ENCODE measurements at places on chromosomes 11 and 22. TPM values are rescaled to one million over a fixed set of nuclear protein-coding genes. Genes with fewer than 3 reads are reported as not detected.
A peak's percentile ranks its signal among the peaks of the same experiment; 100 is the strongest.

- DNase-seq = no peak
Observed at GRCh38 chr22:49523374-49524008, 304.2 kb downstream of the BRD1 start.

GRCh38 chr11:96219981-96220623 is 122.9 kb downstream of the MAML2 start:
- no peak for DNase-seq

DNA sequence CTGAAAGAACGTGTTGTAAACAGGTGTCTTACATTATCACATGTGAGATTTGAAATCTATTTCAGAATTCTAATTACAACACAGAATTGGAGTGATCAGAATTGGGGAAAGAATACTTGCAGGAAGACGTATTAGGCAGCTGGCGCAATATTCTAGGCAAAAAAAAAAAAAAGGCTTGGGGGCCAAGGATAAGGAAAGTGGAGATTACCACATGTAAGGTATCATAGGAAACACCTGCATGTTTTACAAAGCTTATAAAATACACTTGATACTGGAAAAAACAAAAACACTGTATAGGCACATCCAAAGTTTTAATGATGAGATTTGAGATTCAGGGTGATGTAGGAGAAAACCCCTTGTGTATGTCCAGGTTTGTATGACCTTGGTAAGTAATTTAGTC is 245.1 kb downstream of the DDX10 start:
- no peak for DNase-seq

DNA sequence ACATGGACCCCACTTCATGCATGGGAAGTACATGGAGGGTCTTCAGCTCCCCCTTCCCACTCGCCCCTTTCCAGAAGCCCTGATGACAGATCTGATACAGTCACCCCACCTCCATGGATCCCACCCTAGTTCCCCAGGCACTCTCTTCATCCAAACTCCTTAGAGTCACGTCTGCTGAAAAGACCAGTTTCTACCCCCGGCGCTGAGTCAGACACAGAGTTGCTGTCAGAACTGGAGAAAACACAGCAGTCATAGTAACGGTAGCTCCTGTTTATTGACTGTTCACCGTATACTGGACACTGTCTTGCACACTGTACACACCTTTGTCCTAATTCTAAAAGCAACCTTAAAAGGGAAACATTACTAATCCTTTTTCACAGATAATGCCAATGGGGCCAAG is 29.1 kb downstream of the DRD2 start:
- no peak for DNase-seq

- DNase-seq = no peak
Observed at GRCh38 chr11:69512790-69513189, 31.3 kb downstream of the LINC01488 start.

DNA sequence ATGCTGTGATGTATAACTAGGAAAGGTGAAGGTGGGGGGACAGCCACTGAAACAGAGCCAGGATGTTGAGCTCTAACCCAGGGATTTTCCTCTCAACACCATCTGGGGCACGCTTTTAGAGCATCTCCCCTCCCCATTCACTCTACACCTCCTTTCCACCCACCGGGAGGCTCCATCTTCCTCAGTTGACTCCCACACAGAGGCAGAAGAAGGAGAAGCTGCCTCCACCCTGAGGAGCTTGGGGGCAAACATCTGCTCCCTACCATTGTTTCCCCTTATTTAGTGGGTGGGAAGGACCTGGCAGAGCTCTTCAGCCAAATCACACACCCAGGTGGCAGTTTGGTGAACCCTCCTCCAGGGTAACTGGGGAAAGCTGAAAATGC is 50.0 kb upstream of the ADA2 start:
- DNase-seq = no peak

GRCh38 chr11:73981051-73981805 is 1.4 kb downstream of the UCP2 start:
- DNase-seq = no peak

- no peak for DNase-seq
Observed at GRCh38 chr11:60206616-60207015, 23.7 kb upstream of the MS4A6A start.

DNA sequence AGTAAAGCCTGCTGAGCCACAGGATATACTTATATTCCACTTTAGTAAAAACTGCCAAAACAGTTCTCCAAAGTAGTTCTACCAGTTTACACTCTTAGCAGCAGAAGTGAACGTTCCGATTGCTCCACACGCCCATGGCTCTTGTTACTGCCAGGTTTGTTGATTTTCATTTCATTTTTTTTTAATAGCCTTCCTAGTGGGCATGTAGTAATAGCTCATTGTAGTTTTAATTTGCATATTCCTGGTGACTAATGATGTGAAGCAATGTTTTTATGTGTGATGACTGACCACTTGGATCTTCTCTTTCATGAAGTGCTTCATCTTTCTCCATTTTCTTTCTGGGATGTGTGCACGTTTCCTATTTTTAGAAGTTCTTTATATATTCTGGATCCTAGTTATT is 4.8 kb upstream of the C11orf97 start:
- DNase-seq = no peak

- peak; percentile 67 for DNase-seq
Observed at GRCh38 chr22:30206944-30207343, 39.6 kb downstream of the LIF start.

- DNase-seq = no peak
Observed at GRCh38 chr11:45182902-45183301, 36.5 kb downstream of the PRDM11 start.

DNA sequence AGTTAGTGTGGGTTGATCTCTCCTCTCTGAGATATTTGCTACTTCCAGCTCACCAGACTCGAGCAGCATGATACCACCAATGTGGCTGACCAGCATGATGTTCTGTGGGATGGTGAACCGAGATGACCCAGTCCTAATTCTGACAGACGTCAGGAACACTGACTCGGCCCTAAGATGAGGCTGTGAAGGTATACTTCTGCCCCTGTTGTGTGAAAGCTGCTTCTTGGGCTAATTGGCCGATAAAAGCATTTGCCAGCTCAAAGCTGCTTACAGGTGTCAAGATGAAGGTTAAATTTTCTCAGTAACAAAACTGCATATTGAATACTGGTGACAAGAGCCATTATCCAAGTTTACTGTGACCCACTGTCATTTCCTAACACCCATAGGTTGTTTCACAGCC is 151.4 kb downstream of the BRD1 start:
- peak; percentile 39 for DNase-seq

DNA sequence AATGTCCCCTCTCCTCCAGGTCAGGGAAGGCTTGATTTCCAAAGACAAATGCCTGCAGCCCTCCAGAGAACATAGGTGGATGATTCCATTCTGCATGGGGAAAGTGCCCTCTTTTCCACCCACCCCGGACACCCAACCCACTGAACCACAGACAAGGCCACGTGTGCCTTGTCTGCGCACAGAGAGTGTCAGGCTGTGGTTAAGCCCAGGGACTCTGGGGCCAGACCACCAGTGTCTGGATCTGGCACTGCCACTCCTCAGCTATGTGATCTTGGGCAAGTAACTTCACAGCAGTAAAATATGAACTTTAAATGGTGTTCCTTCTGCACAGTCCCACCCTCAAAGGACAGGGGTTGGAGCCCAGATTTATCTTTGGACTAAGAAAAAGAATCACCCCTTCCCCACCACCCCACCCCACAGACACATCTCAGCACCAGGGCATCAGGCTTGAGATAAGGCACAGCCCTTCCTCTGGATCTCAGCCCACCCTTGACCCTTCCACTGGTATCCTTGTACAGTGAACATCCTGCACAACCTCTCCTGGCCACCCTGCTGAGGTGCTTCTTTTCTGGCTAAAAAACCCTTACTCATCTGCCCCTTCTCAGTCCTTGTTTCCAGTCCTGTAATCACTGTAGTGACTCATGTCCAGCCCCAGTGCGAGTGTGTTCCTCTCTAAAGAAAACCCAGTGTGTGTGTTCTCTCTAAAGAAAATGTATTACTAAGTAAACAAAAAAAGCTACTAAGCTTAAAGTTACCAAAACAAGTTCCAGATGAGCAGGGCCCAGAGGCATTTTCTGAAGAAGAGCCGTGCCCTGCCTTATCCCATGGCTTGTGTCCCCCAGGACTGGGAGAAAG is 1.9 kb upstream of the PTGDR2 start:
- no peak for DNase-seq

DNA sequence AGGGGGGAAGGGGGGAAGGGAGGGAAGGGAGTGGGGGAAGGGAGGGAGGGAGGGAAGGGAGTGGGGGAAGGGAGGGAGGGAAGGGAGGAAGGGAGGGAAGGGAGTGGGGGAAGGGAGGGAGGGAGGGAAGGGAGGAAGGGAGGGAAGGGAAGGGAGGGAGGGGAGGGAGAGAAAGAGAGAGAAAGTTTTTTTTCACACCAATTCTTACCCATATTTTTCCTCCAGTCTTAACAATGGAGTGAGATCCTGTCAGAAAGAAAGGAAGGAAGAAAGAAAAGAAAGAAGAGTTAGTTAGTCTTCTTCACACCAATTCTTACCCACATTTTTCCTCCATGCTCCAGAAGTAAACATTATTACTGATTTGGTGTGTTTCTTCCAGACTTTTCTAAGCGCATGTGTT is 3.0 kb upstream of the OR2AT4 start:
- DNase-seq = no peak

DNA sequence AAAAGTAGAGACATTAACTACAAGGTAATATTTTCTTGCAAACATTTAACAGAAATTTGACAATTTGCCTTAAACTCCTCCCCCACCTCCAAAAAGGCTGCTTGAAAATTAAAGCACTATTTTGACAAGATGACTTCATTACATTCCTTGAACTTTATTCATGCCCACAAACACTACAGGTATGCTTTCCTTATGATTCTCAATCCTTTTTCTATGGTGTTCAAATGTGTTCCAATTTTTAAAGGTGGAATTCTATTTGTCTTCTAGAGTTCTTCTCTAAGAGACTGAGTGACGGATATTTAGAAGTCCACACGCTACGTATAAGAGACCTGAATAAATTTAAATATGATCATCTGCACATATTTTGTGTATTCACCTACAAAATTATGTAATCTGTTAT is 69.4 kb downstream of the MRTFA start:
- no peak for DNase-seq

GRCh38 chr11:64745521-64746328 is 1.8 kb upstream of the RASGRP2 start:
- peak; percentile 81 for DNase-seq

DNA sequence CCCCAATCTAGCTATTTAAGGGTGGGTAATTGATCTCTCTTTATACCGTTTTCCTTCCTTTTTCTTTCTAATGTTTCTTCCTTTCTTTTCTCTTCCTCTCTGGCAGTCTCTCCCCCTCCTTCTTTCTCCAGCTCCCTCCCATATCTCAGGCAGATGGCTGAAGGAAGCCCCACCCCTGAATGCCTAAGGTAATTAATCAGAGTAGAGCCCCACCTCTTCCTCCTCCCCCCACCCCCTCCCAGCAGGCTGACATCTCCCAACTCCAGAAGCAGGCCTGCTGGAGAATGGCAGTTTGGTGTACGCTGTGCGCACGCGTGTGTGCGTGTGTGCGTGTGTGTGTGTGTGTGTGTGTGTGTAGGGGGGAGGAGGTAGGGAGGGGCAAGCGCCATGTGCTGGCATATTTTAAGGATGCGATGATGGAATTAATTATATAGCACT is 122.6 kb downstream of the APOL5 start:
- DNase-seq = peak; percentile 68

GRCh38 chr11:121350314-121351082 is 57.9 kb downstream of the SC5D start:
- DNase-seq = no peak

The MRPL49 gene
- 92.6 TPM for total RNA-seq

The OR2AT4 gene
- total RNA-seq = not detected

The RFPL3 gene
- total RNA-seq = not detected

The OTUB1 gene
- 81.4 TPM for total RNA-seq

The DNAJC24 gene
- 15.2 TPM for total RNA-seq
